ENCODE measurements at places on chromosomes 5 and 9.

GRCh38 chr9:132288966-132289365 lies 65.8 kb downstream of the SETX start:
- DNase-seq: no peak

- DNase-seq: no peak
Observed at GRCh38 chr5:71699751-71700150, 19.3 kb upstream of the CARTPT start.

DNA sequence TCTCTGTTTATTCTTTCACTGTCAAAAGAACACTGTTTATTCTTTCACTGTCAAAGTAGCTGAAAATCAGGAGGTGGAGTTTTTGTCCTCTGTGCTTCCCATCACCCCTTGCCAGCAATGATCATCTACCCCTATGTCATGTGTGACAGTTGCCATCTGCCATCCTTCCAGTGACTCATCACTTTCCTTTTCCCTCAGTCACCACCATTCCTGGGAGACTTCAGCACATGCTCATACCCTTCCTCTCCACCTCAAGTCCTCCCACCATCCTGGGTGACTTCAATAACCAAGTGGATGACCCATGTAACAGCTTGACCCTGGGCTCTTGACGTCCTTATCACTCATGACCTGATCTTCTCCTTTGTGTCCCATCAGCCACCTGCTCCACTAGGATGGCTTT lies 43.3 kb upstream of the RASEF start:
- no peak for DNase-seq

DNA sequence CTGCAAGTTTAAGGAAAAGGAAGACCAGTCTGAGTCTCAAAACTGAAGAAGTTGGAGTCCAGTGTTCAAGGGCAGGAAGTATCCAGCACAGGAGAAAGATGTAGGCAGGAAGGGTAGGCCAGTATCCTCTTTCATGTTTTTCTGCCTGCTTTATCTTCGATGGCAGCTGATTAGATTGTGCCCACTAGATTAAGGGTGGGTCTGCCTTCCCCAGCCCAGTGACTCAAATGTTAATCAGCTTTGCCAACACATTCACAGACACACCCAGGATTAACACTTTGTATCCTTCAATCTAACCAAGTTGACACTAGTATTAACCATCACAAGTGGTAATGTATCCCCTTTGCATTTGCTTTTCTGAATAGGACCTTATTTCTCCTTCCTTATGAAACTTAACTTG lies 535.9 kb upstream of the FTMT start:
- DNase-seq: no peak

- no peak for DNase-seq
Observed at GRCh38 chr5:75199946-75200345, 36.7 kb downstream of the ANKRD31 start.

All from mesenteric fat pad (tissue), 1 donor.